ENCODE measurements at places on chromosomes 7 and 10. TPM values are rescaled to one million over a fixed set of nuclear protein-coding genes. Genes with fewer than 3 reads are reported as not detected.

The AQP1 gene
- 56.5 TPM for total RNA-seq

DNA sequence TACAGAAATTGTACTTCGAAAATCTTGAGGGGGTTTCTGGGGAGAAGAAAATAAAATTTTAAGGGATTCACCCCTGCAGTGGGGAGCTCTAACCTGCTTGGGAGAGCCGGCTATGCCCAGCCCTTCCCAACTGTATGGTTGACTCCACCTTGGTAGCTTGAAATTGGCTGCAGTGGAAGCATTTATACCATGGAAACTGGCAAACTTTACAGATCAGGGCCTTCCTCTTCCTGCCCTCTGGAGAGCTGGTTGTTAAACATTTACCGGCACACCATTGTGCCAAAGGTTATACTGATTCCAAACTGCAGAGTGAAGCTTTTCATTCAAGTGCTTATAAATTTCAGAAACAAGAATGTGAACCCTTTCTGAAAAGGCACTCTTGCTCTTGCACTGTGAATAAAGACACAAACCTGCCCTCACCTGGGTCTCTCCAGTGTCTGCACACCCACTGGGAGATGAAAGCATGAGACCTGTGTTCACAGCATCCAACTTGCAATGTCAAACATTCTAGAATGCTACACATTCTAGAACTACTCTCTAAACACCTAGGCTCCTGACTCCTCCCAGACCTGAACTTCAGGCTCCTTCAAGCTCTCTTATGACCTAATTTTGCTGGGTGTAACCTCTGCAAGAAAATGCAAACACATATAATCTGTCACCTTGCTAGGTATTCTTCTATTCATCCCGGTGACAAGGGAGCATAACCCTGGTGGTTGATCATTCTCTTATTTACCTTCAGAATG lies 44.7 kb downstream of the ABLIM1 start:
- no peak for DNase-seq

- DNase-seq: peak; percentile 81
Observed at GRCh38 chr7:55065511-55066229, 46.9 kb downstream of the EGFR start.

DNA sequence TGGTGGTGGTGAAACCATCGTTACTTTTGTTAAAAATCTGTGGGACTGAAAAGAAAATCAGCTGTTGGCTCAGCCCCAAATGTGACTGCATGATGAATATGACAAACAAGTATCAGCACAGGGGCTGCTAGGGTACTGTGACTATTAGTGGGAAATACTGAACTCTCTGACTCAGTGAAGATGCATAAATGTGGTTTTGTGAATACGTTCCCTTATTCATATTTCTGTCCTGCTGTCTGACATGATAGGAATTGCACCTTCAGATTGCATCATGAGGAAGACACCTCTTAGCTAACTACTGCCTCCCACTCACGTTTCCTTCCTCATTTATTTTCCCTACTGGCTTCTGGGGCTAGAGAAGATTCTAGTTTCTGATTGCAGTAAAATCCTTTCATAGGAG lies 1.4 kb downstream of the CLEC5A start:
- no peak for DNase-seq

DNA sequence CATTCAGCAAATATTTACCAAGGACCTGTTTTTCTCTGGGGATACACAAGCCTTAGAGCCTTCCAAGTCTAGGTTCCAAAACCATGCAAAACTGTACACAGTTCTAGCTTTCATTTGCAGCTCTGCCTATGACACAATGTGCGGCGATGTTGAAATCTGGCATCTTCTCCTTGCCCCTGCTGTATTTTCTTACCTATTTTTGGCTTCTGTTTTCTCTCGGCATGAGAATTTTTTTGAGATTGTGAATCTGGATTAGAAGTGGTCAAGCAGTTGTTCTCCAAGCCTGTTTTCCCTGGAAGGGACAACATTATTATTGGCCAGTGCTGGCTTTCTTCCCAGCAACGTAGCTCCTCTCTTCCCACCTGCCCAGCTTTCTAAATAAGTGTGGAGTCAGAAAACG lies 176.3 kb downstream of the CREB5 start:
- DNase-seq: no peak

DNA sequence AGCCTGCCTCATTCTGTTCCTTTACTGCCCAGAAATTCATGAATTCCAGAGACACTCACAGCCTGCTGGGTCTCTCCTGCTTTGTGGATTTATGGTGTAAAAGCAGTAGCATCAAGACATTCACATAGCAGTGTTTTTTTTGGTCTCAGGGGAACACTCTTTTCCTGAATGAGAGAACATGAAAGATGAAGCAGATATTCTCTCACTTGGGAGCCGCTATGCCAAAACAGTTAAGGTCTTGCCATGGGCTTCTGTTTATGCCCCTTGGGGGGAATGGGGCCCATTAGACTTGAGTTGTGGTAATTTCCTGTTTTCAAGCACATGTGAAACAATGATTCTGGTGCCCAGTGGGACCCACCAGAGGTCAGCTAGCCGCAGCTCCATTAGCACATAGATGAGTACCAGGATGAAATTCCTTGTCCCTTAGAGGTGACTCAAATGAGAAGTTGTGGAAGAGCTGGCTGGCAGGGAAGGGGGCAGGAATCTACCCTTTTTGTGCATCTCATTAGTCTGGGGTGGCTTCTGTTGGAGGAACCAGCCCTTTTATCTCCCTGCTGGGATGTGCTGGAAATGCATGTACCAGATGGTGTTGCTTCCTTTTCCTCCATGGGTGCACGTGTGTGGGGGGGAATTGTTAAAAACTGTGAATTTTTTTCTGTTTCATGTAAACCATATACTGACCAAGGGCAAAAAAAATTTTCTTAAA lies 13.3 kb downstream of the BMPER start:
- no peak for DNase-seq

The ZNF282 gene
- 17.8 TPM for total RNA-seq

The CXCL12 gene
- total RNA-seq: 107 TPM

The EPO gene
- not detected for total RNA-seq

- DNase-seq: no peak
Observed at GRCh38 chr7:17939211-17939605, 1.1 kb downstream of the SNX13 start.

DNA sequence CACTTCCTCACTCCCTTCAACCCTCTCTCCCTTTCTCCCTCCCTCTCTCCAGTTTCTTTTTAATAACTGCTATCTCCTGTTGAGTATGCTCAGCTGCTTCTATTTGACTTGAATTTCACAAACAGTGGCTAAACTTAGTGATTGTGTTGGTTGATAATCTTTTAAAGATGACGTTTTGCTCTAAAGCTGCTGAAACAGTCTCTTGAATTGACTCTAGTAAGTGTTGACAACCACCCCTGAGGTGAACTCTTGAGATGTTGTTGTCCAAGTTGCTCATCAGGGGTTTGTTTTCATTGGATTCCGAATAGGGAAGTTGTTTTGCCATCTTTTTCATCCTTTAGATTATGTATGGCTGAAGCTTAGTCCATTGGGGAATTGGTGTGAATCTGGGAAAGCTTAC lies 176.2 kb downstream of the TWIST1 start:
- no peak for DNase-seq
